Astrocyte (in vitro differentiated cells and primary cell): ENCODE measurements at places on chromosomes 16 and 17.

DNA sequence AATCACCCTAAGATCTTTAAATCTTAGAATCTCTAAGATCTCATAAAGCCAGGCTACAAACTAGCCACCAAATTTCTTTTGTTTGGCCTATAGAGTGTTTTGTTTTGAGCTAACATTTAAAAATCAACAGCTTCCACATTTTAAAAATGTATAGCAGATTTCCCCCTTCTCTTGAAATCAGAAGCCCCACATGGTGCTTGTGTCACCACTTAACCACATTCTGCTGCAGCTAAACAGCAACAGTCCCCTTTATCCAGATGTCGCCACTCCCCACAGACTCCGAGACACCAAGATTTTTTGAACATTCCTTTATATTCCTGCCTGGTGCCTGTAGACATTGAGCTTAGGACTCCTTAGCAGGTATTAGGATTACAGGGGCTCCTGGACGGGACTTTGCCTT is 16.0 kb downstream of the GUCY2D start:
- DNase-seq, result no peak

DNA sequence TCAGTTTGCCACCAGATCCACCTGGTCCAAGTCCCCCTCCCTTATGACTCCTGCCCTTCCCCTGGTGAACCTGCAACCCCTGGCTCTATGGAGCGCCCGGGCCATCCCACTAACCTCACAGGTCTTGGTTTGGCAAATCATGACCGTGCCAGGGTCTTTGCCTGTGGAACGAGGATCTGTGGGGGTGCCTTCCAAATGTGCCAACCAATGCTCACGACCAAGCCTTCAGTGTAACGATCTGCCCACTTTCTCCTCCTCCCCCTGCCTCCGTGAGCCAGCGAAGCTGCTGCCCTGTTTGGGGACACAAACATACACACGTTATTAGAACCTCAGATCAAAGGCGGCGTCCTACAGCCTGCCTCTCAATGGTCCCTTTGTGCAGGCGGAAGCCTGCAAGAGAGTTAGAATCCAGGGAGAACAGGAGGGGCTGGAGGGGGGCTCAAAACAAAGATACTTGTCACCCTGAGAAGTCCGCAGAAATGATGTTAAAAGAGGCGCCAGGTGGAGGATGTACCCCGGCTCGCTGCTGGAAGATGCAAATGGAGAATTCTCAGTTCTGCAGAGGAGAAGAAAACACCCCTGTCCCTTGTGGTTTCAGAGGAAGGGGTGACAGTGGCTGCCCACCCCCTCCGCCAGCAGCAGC is 9.0 kb upstream of the NKD1 start:
- no peak for DNase-seq

DNA sequence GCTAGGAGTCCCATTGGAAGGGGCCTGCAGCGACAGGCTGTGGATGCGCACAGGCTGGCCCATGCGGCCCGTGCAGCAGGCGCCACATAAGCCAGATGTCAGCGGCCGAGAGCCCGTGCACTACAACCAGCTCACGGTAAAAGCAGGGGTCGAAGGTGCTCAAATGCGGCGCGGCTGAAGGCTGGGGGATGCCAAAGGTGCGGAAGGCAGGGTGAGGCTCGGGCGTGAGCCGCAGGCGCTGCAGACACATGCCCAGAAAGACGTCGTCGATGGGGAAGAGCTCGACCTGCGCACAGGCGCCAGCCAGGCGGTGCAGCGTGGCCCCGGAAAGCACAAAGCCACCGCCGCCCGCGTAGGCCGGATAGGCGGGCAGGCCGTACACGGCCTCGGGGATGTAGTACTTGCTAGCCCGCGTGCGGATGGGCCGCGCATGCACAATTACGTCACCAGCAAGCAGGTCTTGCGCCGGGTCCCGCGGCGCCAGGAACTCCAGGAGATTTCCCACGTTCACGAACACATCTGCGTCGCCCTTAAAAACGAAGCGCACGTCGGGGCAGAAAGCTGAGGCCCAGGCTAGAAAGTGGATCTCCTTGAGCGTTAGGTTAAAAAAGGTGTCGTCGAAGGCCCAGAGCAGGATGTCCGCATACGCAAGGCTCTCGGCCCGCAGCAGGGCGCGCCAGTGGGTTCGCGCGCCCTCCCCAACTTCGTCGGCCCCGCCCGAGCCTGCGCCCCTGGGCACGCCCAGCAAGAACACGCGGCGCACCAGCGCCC is 1.3 kb downstream of the B3GNT9 start:
- no peak for DNase-seq

DNA sequence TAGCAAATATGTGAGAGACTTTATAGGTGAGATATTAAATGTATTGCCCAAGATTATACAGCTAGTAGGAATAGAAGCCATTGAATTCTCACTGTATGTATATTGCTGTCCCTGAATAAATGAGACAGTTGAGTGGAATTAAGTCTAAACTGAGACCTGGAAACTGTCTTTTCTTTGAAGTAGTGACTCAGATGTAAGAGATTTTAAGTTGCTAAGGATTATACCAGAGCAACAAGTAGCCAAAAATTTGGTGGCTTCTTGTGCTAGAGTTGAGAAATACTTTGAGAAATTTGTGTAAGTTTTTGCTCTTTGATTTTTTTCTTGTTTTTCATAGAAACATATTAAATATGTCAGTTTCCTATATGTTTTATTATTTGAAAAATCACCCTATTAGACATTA is 58.7 kb downstream of the TANC2 start:
- peak; percentile 71 for DNase-seq

DNA sequence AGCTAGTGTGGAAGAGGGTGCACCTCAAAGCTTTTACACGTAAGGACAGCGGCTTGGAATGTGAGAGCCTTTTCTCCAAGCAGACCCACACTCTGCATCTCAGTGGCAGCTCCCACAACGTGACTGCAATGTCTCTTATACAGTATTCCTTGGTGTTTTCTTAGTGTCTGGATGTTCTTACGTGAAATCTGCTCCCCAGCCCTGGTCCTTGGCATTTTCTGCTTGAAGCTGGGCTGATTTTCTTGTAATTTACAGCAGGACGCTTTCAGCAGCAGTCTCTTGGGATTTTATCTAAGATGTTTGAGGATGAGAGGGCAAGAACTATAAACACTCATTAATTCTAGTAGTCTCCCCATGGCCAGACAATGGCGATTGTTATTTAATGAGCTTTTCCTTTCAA is 12.1 kb upstream of the POLR3E start:
- DNase-seq, result no peak
